Cardiac septum (tissue), 1 donor: ENCODE measurements at places on chromosomes 7 and 10. TPM values are rescaled to one million over a fixed set of nuclear protein-coding genes. Genes with fewer than 3 reads are reported as not detected.

DNA sequence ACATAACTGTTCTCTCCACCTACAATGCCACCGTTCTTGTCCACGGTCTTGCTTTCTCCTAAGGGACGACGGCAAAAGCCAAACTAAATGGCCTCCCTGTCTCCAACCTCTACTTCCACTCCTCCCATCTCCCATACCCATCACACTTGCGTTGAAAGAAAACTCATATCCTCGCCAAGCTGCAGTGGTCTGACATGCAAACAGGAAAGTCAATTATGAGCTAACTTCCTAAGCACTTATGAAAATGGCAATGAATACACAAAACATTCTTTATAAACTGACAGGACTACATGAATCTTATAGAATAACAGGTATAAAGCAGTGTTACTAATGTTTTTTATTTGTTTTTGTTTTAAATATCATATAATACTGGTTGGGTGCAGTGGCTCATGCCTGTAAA is 46.4 kb downstream of the TYW1B start:
- DNase-seq: no peak

- DNase-seq: no peak
Observed at GRCh38 chr7:23396222-23397015, 73.9 kb downstream of the IGF2BP3 start.

DNA sequence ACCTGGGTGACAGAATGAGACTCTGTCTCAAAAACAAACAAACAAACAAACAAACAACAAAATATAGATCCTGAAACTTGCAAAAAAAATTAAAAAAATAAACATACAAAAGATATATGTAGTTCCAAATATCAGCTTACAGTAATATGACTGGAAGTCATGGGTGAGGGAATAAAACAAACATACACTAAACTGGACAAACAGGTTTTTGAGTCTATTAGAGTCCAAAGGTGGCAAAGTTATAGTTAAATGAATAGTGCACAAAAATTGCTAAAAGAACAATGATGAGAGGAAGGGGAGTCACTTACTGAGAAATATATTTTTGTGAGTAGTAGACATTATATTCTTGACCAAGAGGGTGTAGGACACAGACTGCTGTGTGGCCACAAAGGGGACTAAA is 16.7 kb upstream of the RSBN1L start:
- no peak for DNase-seq

DNA sequence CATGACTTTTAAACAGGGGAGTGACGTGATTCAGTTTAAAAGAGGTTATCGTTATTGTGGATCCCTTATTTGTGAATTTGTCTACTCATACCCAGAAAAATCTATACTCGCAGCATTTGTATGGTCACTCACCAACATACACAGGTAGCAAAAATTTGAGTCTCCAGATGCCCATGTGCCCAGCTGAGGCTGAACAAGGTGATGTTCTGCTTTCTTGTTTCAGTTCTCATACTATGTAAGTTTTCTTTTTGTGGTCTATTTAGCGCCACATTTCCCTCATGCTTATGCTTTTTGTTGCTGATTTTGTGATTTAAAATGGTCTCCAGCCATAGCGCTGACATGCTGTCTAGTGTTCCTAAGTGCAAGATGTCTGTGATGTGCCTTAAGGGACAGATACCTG is 312.9 kb upstream of the SEMA3A start:
- no peak for DNase-seq

- DNase-seq: peak; percentile 68
Observed at GRCh38 chr7:45189151-45189970, 31.8 kb downstream of the RAMP3 start.

GRCh38 chr7:98281757-98282606 is 496 bp downstream of the BRI3 start:
- DNase-seq: peak; percentile 81

- DNase-seq: peak; percentile 27
Observed at GRCh38 chr10:132851451-132851850, 65.5 kb upstream of the NKX6-2 start.

DNA sequence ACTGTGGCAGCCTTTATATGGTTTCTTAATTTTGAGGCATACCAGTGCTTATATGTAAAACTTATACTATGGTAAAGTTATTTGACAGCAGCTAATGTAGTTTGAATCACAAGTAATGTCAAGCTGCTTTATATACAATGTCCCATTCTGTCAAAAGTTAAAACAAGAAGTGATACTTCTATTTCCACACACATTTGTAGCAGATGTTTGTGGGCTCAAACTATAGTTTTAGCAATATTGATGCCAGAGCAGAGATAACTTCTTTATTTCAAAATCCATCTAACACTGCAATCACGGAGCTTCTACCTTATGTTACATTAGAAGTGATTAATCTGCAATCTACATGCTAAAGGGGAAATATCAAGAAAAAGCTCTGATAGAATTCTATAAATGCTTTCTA is 149.6 kb downstream of the ADK start:
- DNase-seq: no peak

- DNase-seq: no peak
Observed at GRCh38 chr10:65940816-65941662, 984.8 kb upstream of the LRRTM3 start.

Gene AKR1C2
- 8.5 TPM for total RNA-seq

Gene TMEM270
- total RNA-seq: not detected

DNA sequence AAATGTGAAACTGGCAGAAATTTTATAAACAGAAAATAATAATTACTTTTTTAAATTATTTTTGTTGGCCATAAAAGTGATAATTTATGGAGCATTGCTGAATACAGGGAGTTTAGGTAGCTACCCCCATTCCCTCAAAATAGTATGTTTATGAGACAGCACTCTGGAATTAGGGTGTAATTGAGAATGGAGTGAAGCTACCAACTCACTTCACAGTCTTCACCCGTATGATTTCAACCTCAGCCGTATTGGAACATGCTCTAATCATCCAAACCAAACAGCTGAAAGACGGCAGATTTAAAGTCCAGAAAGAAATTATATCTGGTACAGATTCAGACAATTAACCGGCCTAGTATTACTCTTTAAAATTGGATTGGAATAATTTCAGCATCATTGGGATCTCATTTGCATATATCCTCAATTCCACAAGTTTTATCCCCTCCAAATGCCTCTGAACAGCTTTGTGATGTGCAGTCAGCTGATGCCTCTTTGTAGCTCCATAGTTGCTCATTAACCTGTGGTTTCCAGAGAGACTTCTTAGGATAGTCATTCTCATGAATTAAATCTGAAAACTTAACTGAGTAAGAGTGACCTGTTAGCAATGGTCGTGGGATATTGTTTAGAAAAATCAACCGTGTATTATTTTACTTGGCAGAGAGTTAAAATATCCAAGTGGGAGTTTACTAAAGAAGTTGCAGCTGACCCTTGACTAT is 59.1 kb upstream of the GJD4 start:
- DNase-seq: no peak

GRCh38 chr10:125084191-125084613 is 76.2 kb downstream of the CTBP2 start:
- DNase-seq: no peak

GRCh38 chr7:76234931-76235441 is 33.3 kb downstream of the SRRM3 start:
- DNase-seq: peak; percentile 84

GRCh38 chr7:106224797-106225196 is 60.0 kb downstream of the NAMPT start:
- DNase-seq: no peak

Gene PODXL
- total RNA-seq: 76.2 TPM

Gene LGI1
- total RNA-seq: not detected

DNA sequence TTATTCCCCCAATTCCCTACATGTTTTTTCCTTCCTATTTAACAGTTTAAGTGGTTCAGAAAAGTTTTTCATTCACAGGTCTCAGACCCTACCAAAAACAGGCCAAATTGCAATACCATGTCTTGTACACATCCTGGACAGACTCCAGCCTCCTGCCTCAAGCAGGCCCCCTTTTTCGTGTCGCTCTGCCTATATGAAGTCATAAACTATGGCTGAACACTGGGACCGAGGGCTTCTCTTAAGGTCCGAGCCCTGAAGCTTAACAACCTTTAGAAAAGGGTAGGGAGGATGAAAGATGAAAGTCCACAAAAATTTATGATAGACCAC is 1.4 kb downstream of the FBXW4 start:
- no peak for DNase-seq

DNA sequence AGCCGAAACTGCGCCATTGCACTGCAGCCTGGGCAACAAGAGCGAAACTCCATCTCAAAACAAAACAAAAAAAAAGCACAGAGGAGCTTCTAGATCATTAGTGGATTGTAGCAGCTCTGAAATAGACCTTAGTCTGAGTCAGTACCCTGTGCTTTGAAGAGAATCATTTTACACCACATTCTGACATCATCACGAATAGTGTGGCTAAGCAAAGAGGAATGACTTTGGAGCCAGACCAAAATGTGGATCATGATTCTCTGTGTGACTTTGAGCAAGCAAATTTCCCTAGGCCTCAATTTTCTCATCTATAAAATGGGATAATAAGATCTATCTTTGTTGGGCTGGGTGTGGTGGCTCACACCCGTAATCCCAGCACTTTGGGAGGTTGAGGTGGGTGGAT is 618.9 kb downstream of the CALN1 start:
- DNase-seq: no peak

GRCh38 chr7:55531536-55531935 is 40.8 kb downstream of the VOPP1 start:
- no peak for DNase-seq
